Stimulated activated naive CD8-positive, alpha-beta T cell treated with anti-CD3 and anti-CD28 coated beads, Interleukin-15, Interleukin-2, amounts not matched to agents 100 U/mL and 50 U/mL, for 24 hours (primary cell): ENCODE measurements at places on chromosomes 11 and 22.

DNA sequence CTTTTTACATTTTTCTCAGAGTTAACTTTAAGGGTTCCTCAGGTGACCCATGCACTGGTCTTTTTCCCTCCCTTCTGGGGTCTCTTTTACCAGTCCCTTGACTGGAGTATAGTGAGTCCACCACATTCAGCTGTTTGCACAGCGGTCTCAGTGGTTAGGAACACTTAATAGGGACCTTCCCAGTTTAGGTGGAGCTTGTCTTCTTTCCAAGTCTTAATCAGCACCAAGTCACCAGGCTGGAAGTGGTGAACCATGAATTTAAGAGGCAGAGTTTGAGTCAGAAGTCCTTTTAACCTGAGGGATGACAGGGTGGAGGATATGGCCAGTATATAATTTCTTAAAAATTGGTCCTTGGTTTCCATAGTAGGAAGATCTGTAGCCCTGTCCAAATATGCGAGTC lies 349.7 kb upstream of the MPPED2 start:
- DNase-seq, result no peak

- DNase-seq, result no peak
Measured at GRCh38 chr11:11349870-11350337, 3.1 kb downstream of the CSNK2A3 start.

- no peak for DNase-seq
Measured at GRCh38 chr22:41957941-41958556, 6.1 kb downstream of the SMIM45 start.

- no peak for DNase-seq
Measured at GRCh38 chr11:47899801-47900200, 51.7 kb upstream of the NUP160 start.

GRCh38 chr11:890794-891540 lies 19.6 kb downstream of the CHID1 start:
- DNase-seq, result no peak

- no peak for DNase-seq
Measured at GRCh38 chr11:69831985-69832384, 12.8 kb upstream of the FGF3 start.

DNA sequence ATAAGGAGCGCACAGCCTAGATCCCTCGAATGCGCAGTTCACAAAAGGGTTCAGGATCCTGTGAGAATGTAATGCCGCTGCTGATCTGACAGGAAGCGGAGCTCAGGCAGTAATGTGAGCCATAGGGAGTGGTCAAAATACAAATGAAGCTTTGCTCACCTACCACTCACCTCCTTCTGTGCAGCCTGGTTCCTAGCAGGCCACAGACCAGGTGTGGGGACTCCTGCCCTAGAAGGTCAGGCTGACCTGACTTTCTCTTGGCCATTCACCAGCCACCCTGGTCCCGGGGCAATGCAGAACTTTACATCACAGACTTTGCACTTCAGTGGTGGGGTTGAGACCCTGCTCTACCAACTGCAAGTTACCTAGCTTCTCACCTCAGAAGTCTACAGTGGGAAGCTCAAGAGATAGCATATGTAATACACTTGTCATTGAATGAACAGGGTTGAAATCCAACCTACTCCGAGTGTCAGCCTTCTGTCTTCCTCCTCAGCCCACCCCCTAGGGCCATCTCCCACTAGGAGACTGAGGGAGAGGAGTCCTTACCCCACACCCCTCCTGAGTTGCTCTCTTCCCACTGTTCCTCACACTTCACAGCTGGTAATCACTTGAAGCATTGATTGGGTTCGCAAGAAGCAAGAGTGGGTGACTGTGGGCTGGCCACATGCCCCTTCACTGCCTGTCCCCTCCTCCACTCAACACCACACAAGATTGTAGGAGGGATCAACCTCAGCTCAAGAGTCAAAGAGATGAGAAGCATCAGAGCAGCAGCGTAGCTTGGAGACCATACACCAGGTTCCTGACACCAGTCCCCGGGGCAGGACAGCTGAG lies 2.0 kb upstream of the KCNJ1 start:
- DNase-seq, result no peak

GRCh38 chr11:12598330-12599256 lies 75.6 kb upstream of the TEAD1 start:
- DNase-seq, result no peak

DNA sequence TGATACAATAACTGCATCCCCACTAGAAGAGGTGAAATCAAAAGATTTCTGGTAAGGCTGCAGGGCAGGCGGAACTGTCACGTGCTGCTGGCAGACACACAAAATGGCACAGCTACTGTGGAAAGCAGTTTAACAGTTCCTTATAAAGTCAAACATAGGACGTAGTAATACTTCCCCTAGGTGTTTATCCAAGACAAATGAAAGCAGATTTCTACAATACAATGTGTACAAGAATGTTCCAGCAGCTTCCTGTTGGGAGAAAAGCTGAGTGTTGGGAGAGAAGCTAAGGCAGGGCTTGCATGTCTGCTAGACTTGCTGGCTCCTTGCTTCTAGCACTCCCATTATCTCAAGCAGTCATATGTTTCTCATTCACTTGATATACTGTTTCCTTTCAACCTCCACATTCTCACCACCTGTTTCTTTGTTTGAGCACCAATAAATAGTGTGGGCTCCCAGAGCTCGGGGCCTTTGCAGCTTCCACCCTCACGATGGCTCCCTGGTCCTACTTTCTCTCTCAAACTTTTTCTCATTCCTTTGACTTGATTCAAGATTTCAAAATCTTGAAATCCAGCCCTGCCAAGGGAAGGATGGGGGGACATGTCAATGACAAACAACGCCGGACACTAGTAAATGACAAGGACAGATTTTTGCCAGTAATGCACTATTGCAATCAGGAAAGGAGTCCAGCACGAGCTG lies 21.2 kb upstream of the IL17RA start:
- no peak for DNase-seq

GRCh38 chr11:1827931-1828330 lies 6.9 kb upstream of the SYT8 start:
- DNase-seq, result no peak

- DNase-seq, result no peak
Measured at GRCh38 chr11:17542249-17542648, 2.0 kb downstream of the USH1C start.

DNA sequence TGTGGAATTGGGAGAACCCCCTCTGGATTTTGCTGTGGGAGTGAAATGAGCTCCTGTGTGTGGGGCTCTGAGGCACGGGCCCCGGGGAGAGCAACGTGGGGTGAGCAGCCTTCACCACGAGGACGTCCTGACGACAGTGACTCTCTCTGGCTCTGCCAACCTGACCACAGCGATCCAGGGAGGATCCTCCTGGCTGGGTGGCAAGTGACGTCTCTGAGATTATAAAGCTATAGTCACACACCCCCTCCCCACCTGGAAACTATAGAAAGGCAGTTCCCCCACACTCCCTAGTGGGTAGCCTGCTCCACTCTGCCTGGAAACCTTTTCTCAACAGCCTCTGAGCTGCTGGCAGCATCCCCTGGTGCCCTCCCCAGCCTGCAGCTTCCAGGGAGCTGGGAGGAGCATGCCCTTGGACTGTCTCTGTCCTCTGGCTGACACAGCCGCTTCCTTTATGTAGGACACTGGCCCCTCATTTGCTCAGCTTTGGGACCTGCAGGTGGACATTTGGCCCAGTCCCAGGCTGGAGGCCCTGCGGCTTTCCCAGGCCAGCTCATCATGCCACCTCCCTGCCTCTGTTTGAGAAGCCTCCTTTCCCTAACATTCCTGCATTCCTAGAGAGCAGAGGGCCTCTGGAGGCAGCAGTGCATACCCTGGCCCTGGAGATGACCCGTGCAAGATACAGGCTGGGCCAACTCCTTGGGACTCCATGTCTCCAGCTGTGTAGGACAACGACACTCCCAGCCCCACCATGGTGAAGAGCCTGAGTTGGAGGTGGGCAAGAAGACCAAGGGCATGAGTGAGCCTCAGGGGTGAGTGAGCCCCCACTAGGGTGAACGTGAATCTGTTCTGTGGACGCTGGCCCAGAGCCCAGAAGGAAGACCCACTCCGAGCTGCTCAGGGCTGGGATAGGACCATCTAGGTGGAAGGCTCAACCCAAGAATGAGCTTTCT lies 314.0 kb downstream of the NTM start:
- no peak for DNase-seq

DNA sequence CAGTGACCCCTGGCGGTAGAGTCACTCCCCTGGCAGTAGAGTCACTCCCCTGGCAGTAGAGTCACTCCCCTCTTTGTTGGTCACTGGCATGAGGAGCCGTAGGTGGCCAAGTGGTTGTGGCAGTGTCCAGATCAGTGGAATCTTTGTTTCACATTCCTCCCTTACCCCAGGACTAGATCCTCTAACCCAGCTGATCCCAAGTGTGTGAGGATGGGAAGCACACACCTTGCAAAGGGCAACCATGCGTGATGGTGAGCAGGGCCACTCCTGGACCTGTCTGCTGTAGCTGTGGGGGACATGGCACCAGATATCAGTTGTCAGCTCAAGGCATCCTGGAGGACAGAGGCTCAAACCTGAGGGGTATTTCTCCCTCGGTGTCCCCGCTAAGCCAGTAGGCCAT lies 37.8 kb downstream of the OSBP2 start:
- no peak for DNase-seq

GRCh38 chr11:93969925-93970922 lies 50.9 kb upstream of the HEPHL1 start:
- DNase-seq, result no peak

DNA sequence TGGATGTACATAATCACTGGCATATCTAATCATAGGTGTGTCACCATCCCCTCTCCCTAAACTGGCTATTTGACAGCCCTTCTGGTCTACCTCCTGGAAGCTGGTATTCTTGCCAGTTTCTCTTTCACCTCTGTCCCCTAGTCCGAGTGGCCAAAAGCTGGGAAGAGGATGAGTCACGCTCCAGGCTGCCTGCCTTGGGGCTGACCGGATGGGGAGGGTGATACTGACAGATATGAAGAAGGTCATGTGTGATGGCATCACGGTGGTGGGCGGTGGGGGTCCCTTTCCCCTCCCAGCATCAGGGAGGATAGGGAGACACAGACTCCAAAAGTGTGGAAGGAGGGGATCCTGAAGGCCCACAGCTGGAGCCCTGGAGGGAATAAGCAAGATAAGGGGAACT lies 4.8 kb downstream of the OAF start:
- DNase-seq, result no peak

DNA sequence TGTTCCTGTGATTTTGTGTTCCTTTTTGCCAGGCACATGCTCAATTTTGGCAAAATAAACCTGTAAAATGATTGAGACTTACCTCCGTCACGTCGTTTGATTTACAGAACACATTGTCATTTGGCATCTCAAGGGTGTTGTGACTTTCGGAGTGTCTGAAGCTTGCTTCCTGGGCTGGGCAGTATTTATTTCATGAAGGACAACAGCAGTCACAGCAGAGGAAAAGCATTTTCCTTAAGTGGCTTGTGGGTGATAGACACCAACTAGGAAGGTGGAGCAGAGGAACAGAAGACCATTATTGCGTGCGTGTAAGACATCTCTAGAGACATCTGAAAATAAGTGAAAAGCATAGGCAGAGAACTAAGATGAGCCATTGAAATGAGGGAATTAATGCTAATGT lies 80.2 kb downstream of the SLC36A4 start:
- no peak for DNase-seq

GRCh38 chr11:100340466-100341319 lies 346.4 kb upstream of the ARHGAP42 start:
- DNase-seq, result no peak

- no peak for DNase-seq
Measured at GRCh38 chr22:37771702-37772427, 35.9 kb upstream of the GCAT start.

- DNase-seq, result no peak
Measured at GRCh38 chr22:48890693-48891554, 936.7 kb downstream of the BRD1 start.

- DNase-seq, result no peak
Measured at GRCh38 chr11:132604431-132604830, 927.9 kb downstream of the OPCML start.

- DNase-seq, result no peak
Measured at GRCh38 chr11:116517077-116517476, 255.7 kb downstream of the BUD13 start.

DNA sequence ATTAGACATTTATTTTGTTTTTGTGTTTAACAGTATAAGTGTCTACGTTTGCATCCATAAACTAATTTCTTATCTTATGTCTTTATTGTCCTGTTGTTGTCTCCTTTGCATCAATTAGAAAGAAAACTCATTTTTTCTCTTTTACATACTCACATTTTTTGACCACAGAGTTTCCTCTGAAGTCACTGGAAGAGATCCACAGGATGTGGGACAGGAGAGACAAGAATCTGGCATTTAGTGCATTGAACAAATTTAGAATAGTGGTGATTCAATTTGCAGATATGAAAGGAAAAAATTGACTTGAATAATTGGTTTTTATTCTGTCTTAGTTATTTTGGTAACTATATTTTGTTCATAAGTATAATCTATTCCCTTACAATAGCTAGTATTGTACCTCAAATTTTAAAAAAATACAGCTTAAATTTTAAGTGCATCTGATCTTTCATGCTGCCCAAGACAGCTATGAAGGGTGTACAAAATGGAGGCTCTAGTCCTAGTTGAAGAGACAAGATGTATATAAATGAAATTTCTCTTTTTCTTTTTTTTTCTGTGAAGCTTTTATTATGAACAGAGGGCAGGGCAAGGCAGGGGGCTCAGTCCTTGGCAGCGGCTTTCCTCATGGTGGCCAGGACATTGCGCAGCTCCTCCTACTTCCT lies 24.4 kb downstream of the HORMAD2 start:
- DNase-seq, result no peak

GRCh38 chr11:27173545-27173944 lies 132.9 kb downstream of the BBOX1 start:
- no peak for DNase-seq

DNA sequence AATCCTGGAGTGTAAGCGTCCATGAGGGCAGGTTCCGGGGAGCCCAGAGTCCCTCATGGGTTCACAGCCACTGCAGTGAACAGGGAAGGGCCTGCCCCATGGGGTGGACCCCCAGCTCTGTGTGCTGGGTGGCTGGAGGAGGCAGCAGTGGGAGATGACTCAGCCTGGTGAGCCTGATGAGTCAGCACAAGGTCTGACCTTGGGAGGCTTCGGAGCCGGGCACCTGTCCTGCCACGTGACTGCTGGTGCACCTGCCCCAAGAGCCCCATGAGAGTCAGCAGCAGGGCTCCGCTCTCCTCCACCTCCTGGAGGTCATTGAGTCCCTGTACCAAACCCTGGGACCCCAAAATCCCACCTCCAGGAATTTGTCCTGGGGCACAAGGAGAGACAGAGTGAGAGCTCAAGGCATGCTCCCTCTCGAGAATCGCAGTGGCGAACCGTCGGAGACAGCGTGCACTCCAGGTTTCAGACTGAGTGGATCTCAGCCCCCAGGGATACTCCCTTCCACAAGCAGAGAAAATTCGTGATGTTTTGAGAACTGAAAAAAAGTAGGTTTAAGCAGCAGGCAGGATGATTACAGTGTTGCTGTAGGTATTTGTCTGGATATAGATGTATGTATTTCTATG lies 1221.7 kb downstream of the BRD1 start:
- DNase-seq, result no peak

GRCh38 chr11:103889679-103890078 lies 146.8 kb upstream of the DDI1 start:
- DNase-seq, result no peak

GRCh38 chr22:19766511-19767426 lies 6.2 kb downstream of the TBX1 start:
- peak; percentile 65 for DNase-seq

- no peak for DNase-seq
Measured at GRCh38 chr11:46594785-46595184, 962 bp upstream of the AMBRA1 start.
